ENCODE measurements at places on chromosomes 3 and 15. TPM values are rescaled to one million over a fixed set of nuclear protein-coding genes. Genes with fewer than 3 reads are reported as not detected.
A peak's percentile ranks its signal among the peaks of the same experiment; 100 is the strongest.

GRCh38 chr15:89326316-89326715 is 8.3 kb downstream of the POLG start:
- H3K27me3 ChIP-seq = no peaks in the 10 kb centered on the region
- H3K4me1 ChIP-seq = peaks cover 16% of the 10 kb centered on the region
- H3K4me3 ChIP-seq = no peak overlapping the region
- peaks cover 59% of the 10 kb centered on the region for H3K36me3 ChIP-seq

DNA sequence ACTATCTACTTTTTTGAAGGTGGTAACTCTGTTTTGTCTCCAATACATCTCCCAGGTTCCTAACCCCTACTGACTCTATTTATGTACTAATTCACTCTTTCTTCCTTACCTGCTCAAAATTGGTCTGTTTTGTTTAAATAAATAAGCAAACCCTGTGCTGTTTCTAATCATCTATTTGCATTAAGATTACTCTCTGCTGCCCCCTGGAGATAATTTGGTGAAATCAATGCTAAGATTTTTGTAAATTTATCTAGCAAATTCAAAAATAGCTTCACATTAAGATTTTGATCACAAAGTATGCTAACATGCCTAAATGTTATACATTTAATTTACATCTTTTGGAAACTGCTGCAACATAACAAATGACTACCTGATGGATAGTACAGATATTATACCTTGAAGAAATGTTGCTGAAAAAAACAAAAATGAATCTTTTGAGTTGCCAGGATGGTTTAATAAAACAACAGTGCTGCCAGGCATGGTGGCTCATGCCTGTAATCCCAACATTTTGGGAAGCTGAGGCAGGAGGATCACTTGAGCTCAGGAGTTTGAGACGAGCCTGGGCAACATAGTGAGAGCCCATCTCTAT is 4.4 kb upstream of the CD200R1 start:
- no peak overlapping the region for H3K4me3 ChIP-seq
- no peaks in the 10 kb centered on the region for H3K36me3 ChIP-seq
- H3K4me1 ChIP-seq = no peaks in the 10 kb centered on the region

Gene ACKR2
- total RNA-seq = 0.11 TPM

- H3K27ac ChIP-seq = no peak overlapping the region
- no peak for DNase-seq
- H3K4me1 ChIP-seq = peaks cover 6% of the 10 kb centered on the region
These were observed 248.1 kb upstream of the TPRG1 start for GRCh38 chr3:188923671-188924070.

Gene CERS3
- total RNA-seq = not detected

DNA sequence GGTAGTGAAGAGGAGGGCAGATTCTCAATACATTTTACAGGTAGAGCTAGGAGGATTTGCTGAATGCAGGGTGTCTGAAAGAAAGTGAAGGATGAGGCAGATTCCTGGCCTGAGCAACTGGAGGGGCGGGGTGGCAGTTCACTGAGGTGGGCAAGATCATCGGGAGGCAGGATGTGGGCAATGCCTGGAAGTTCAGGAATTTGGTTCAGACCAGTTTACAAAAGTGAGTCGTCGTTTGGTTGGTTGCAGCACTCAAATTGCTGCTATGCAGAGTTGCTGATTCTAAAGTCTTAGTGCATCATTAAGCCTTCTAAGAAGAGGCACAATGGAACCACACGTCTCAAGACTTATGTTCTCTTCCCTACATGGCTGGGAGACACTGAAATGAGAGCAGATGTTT is 134.0 kb downstream of the MFSD1 start:
- H3K27me3 ChIP-seq = no peaks in the 10 kb centered on the region
- H3K4me3 ChIP-seq = no peak overlapping the region
- no peak overlapping the region for H3K27ac ChIP-seq
- no peaks in the 10 kb centered on the region for H3K4me1 ChIP-seq
- DNase-seq = peak; percentile 33

Gene IFT57
- 64.7 TPM for total RNA-seq

Gene TICRR
- total RNA-seq = 2.3 TPM

All from GM23248 (cell line).